Stromal cell of bone marrow (primary cell): ENCODE measurements at places on chromosomes 3 and 15.

DNA sequence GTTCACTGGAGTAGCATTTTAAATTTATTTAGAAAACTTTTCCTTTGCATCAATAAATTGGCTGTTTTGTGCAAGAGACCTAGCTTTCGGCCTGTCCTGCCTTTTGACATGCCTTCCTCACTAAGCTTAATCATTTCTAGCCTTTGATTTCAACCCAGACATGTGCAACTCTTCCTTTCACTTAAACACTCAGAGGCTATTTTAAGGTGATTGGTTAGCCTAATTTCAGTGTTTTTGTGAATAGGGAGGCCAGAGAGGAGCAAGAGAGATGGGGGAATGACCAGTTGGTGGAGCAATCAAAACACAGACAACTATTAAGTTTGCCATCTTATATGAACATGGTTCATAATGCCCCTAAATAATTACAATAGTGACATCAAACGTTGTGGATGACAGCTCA lies 333.4 kb downstream of the SLC9A9 start:
- no peak for DNase-seq

- no peak for DNase-seq
Observed at GRCh38 chr15:52760562-52760961, 29.6 kb downstream of the ONECUT1 start.

DNA sequence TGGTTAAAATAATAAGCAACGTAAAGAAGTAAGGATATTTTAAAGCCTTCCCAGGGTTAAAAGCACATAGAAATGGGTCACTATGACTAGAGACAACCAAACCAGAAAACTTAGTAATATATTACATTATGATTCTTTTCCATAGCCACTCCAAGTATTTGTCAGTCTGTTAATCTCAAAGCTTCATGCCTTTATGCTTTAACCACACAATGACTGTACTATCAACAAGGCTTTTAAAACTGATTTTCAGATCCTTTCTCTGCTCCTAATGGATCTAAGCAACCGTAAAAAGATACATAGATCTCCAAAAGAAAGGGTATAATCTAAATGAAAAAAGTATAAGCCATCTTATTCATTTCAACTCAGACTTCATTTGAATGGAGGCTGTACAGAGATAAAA lies 14.4 kb downstream of the SECISBP2L start:
- no peak for DNase-seq

DNA sequence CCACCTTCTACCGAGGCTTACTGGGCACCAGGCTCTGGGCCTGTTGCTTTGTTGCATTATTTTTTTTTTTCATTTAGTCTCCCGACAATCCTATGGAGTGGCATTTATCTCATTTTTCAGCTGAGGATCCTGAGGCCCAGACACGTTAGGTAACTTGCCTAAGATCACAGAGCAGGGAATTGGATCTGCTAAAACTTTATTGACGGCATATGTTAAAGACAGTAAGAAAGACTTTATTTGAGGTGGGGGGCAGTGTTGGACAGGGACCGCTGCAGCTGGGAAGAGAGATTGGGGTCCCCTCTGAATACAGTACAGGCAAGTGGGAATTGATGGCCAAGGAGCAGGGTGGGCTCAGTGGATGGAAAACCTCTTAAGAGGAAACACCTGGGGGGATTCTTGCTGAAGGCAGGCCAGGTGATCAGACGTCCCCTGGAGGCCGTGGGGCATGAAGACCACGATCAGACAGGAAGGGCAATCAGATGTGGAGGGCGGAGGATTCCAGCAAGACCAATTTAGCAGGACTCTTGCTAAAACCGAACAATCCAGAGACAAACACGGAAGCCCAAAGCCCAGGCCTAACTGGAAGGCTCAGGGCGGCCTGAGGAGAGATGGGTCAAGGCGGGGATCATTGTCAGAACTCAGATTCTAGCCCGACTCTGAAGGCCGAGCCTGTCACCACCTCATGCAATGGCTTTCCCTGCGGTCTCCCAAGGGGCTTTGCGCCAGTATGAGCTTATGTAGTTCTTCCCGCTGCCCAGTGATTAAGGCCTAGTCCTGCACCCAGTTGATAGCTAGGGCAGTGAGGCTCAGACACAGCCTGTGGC lies 53.7 kb downstream of the RGMA start:
- no peak for DNase-seq

DNA sequence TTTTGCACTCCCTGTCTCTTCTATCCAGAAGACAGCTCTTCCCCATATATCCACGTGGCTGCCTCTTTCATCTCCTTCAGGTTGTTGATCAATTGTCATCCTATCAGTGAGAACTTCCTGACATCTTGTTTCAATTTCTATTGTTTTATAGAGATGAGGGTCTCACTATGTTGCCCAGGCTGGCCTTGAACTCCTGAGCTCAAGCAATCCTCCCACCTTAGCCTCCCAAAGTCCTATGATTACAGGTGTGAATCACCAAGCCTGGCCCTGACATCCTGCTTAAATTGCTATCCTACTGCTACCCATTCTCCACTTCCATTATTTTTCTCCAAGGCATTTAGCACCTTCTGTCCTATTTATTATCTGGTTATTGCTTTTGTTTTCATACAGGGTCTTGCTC lies 44.9 kb upstream of the IREB2 start:
- DNase-seq: no peak

- peak; percentile 44 for DNase-seq
Observed at GRCh38 chr3:10334459-10334858, 13.5 kb upstream of the SEC13 start.

DNA sequence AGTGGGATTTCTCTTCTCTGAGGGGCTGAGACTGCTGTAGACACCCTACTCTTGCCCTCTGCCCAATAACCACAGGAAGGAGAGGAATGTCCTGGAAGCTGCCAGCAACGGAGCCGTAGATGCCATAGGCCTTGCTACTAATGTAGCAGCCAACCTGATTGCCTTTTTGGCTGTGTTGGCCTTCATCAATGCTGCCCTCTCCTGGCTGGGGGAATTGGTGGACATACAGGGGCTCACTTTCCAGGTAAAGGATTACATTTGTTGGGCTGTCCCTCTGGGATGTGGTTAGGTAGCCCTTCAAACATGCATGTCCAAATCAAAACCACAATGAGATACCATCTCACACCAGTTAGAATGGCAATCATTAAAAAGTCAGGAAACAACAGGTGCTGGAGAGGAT lies 16.1 kb downstream of the SLC28A2 start:
- DNase-seq: no peak

DNA sequence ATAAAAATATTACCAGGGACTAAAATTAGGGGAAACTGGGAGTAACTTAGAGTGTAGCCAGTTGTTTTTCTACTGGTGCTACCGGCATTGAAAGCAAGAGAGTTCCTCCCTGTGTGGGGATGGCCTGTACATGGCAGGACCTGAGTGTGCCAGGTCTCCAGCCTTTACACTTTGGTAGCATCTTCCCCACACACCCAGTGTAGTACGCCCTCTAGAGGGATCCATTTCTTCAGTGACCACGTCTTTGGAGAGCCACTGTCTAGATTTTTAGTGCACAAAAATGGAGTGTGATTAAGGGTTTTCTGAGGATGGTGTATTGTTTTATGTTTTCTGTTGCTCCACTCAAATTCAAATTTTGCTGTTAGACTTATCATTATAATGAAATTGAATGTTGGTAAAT lies 507.0 kb upstream of the TPRG1 start:
- no peak for DNase-seq

GRCh38 chr3:139235192-139235591 lies 108.6 kb upstream of the MRPS22 start:
- no peak for DNase-seq

DNA sequence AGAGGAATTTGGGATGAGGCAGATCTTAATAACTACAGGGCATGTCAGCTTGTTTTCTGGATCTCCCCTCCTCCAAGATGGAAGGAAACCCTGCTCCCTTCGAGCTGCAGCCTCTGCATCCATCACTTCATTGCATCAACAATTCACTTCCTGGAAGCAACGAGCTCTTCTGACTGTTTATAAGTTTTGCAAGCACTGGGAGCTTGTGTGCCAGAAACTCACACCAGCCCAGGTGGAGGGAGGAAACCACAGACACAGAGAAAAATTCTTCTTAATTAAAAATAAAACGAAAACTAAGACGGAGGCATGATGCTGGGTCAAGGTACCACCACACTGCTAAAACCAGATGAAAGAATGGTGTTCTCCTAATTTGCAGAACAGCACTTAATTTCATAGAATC lies 10.6 kb downstream of the LRIG1 start:
- DNase-seq: no peak

GRCh38 chr15:89383365-89384175 lies 48.9 kb upstream of the POLG start:
- no peak for DNase-seq

- DNase-seq: no peak
Observed at GRCh38 chr3:7696320-7696719, 805.3 kb upstream of the LMCD1 start.

GRCh38 chr3:156577736-156578135 lies 22.8 kb upstream of the SSR3 start:
- DNase-seq: peak; percentile 61

GRCh38 chr3:31389939-31390338 lies 142.8 kb upstream of the STT3B start:
- DNase-seq: no peak

DNA sequence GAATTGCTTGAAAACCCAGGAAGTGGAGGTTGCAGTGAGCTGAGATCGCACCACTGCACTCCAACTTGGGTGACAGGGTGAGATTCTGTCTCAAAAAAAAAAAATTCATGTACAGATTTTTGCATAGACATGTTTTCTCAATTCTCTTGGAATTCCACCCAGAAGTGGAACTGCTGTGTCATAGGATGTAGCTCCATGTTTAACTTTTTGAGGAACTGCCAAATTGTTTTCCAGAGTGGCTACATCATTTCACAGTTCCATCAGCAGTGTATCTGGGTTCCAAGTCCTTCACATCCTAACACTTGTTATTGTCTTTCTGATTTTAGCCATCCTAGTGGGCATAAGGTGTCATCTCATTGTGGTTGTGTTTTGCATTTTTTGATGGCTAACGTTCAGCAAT lies 9.9 kb downstream of the CAPN7 start:
- DNase-seq: peak; percentile 29

DNA sequence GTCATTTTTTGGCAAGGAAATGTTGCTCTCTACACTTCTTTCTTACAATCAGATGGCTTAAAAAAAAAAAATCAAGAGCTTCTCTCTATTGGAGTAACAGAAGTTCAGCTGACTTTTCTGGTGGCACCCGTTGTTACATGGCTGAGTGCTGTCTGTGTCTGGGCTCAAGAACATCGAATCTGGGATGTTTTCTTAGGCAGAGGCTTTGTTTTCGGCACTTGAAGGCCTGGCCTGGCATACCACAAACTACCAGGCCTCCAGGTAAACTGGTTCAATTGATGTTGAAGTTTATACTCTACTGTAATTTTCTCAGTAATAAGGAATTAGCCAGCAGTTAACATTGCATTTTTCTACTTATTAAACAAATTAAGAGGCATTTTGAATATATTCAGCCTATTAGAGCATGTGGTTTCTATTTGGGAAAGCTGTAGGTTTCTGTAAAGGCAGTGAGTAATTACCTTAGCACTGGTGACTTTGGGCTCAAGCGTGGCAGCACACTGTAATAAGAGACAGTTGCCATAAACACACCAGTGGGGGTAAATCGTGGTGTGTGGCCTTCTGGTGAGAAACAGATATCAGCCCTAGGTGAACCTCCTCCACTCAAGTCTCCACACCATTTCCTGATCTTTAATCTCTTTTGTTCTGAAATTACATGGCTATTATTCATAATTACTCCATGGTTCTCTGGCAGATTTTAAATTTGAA lies 544.7 kb downstream of the MECOM start:
- DNase-seq: no peak

GRCh38 chr15:49473031-49473430 lies 50.0 kb downstream of the FGF7 start:
- DNase-seq: no peak

- no peak for DNase-seq
Observed at GRCh38 chr3:141391298-141391990, 23.1 kb downstream of the ZBTB38 start.

DNA sequence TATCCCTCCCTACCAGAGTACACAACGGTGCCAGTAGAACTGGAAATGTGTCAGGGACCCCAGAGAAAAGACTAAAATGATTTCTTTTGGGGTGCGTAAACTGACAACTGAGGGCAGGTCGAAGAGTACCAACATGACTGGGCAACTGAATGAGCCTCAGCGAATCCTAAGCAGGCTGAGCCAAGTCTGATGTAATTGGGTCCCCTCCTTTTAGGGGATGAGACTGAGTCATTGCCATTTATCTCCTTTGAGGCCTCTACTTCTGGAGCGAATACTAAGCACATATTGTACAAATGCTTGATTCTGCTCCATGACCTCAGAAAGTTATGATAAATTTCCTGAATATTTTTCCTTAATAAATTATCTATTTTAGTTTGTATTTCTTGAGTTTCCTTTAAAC lies 17.3 kb upstream of the GPR156 start:
- DNase-seq: peak; percentile 33

GRCh38 chr3:28824316-28824715 lies 456.6 kb upstream of the RBMS3 start:
- DNase-seq: no peak

- no peak for DNase-seq
Observed at GRCh38 chr15:34709866-34710265, 44.9 kb downstream of the GJD2 start.

DNA sequence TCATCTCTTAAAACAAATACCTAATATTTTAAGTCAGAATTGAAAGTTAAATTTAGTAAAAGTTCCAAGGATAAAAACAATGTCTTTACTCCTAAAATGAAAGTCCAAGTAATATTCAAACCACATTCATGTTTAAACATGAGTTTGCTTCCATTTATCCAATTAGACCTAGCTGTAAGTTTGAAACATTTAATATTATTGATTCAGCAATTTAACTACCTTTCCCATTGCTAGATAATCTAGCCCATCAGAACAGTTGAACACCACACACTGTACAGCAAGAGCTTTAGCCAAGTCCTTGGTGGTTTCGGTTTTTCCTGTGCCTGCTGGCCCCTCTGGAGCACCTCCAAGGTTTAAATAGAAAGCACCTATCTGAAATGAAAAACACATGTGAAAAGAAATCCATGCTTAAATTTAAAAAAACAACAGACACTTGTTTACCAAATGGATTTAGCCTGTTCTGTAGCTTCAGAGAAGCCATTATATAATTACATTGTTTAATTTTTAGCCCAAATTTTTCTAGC lies 97.8 kb downstream of the DNAH12 start:
- DNase-seq: peak; percentile 8
